Tibial artery (tissue), 4 donors: ENCODE measurements at places on chromosomes 11 and 22.

- H3K4me3 ChIP-seq = no peak overlapping the region
- H3K36me3 ChIP-seq = peaks cover 64% of the 10 kb centered on the region
- no peak overlapping the region for H3K27ac ChIP-seq
- H3K4me1 ChIP-seq = no peaks in the 10 kb centered on the region
Observed at GRCh38 chr22:41813726-41814410, 13.4 kb downstream of the CCDC134 start.

GRCh38 chr22:26800858-26801257, 143.5 kb downstream of the MIAT start:
- H3K4me1 ChIP-seq = no peaks in the 10 kb centered on the region
- DNase-seq = no peak
- no peaks in the 10 kb centered on the region for H3K27me3 ChIP-seq
- H3K36me3 ChIP-seq = no peaks in the 10 kb centered on the region
- no peak overlapping the region for H3K4me3 ChIP-seq
- H3K27ac ChIP-seq = no peak overlapping the region

GRCh38 chr11:102724904-102725500, at the start of gene MMP8:
Gene MMP8, minus strand, starts transcription at chr11:102724954. Its CDS starts 99 bp downstream, at chr11:102724855.
- H3K36me3 ChIP-seq = no peaks in the 10 kb centered on the region
- H3K27me3 ChIP-seq = no peaks in the 10 kb centered on the region
- no peak within 1 kb of the TSS for H3K4me3 ChIP-seq
- H3K27ac ChIP-seq = no peak within 1 kb of the TSS

DNA sequence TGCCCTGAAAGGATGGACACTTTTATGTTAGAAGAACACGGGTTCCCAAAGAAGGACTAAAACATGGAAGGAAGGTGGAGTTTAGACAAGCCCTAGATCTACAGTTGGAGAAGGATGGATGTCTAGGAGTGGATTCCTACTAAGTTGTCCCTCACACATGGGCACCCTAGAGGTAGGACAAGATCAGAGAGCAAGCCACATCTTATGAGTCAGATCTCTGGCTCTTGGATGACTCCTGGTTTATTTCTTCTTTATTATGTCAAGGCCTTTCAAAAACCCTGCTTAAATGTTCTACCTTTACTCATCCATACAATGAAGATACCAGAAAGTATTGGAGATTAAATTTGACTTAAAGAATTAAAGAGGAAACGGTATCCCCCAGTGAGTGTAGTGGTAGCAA, 34.4 kb downstream of the PRCP start:
- no peak overlapping the region for H3K4me3 ChIP-seq
- no peaks in the 10 kb centered on the region for H3K36me3 ChIP-seq
- H3K4me1 ChIP-seq = no peaks in the 10 kb centered on the region
- no peak overlapping the region for H3K27ac ChIP-seq
- DNase-seq = no peak

- DNase-seq = no peak
- H3K27ac ChIP-seq = no peak overlapping the region
Observed at GRCh38 chr11:12905435-12905834, 103.7 kb upstream of the RASSF10 start.

- DNase-seq = no peak
- H3K36me3 ChIP-seq = no peaks in the 10 kb centered on the region
- H3K4me3 ChIP-seq = no peak overlapping the region
Observed at GRCh38 chr11:43577566-43578264, 102.8 kb upstream of the HSD17B12 start.

GRCh38 chr22:45998638-45999378, 21.8 kb upstream of the WNT7B start:
- no peaks in the 10 kb centered on the region for H3K27me3 ChIP-seq
- DNase-seq = no peak
- H3K4me3 ChIP-seq = no peak overlapping the region

DNA sequence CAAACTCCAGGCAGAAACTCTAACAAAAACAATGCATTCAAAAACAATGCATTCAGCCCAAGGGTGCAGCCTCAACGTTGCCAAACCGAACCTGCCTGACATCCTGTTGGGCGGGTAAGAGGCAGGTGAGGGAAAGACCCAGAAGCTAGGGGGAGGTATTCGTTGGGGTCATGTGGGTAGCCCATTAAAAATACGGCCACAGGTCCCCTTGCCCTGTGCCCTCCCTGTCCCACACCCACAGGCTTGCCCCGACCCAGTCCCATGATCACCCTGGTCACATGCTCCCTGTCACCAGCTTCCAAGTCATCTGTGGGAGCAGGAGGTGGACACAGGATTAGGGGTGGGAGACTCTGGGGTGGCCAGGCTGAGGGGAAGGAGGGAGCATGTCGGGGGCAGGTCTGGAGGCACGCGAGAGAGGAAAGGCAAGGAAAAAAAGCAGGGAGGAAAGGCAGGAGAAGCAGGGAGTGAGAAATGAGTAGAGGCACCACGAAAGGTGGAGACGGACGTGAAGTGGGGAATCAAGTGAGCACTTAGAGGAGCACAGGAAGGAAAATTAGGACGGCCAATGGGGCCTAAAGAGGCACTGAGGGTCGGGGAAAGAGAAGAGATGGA, 683 bp downstream of the PLA2G6 start:
- peak overlapping the region; percentile 80 for H3K27ac ChIP-seq
- peak; percentile 82 for DNase-seq
- H3K4me1 ChIP-seq = no peaks in the 10 kb centered on the region
- no peaks in the 10 kb centered on the region for H3K27me3 ChIP-seq
- no peaks in the 10 kb centered on the region for H3K36me3 ChIP-seq

- no peaks in the 10 kb centered on the region for H3K27me3 ChIP-seq
- no peak overlapping the region for H3K4me3 ChIP-seq
- no peak for DNase-seq
- H3K27ac ChIP-seq = no peak overlapping the region
- H3K36me3 ChIP-seq = peaks cover 87% of the 10 kb centered on the region
Observed at GRCh38 chr22:30347255-30347892, 9.3 kb downstream of the SF3A1 start.

GRCh38 chr11:31340903-31341572, 28.5 kb downstream of the DCDC1 start:
- DNase-seq = no peak
- H3K4me1 ChIP-seq = no peaks in the 10 kb centered on the region
- H3K4me3 ChIP-seq = no peak overlapping the region
- H3K27ac ChIP-seq = no peak overlapping the region
- H3K36me3 ChIP-seq = no peaks in the 10 kb centered on the region

- DNase-seq = no peak
- no peak overlapping the region for H3K27ac ChIP-seq
- H3K4me1 ChIP-seq = peaks cover 7% of the 10 kb centered on the region
Observed at GRCh38 chr11:32935462-32936029, 42.9 kb downstream of the QSER1 start.

GRCh38 chr11:98835335-98835734, 185.4 kb upstream of the CNTN5 start:
- no peak overlapping the region for H3K4me3 ChIP-seq
- no peaks in the 10 kb centered on the region for H3K27me3 ChIP-seq
- DNase-seq = no peak

DNA sequence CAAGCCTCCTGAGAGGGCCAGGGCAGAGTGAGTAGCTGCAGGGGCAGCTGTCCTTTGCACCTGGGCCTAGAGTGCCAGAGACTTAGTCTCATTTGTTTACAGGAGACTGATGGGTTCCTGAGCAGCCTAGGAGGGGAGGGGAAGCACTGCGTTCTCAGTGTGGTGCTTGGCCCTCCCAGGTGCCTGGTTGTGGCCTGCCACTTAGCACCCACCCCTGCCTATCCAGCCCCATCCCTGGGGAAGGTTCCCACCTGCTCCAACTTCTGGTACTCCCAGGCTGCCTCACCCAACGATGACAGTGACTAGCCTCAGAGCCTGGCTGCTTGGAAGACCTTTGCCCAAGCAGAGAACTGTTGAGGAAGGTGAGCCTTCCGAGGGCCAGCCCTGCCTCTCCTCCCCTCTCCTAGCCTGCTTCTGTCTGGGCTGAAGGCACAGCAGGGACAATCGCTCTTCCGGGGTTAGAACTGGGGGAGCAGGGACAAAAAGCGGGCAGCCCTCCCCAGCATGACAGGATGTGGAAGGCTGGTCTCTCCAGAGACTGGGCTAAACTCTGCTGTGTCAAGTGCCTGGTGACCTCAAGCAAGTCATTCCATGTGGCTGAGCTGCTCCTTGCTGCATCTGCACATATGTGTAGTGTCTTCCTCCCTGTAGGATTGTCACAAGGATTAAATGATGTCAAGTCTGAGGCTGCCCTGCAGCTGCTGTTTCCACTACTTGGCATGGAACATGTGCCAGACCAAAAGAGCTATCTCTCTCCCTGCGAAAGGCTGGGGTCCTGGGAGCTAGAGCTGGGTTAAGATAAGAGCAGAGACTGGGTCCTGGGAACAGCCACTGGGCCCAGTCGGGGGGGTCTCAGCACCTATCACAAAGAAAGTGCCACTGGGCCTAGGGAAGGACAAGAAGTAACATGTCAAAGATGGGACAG, 9.9 kb downstream of the KCNQ1OT1 start:
- peaks cover 5% of the 10 kb centered on the region for H3K4me1 ChIP-seq
- no peaks in the 10 kb centered on the region for H3K36me3 ChIP-seq
- no peak overlapping the region for H3K27ac ChIP-seq

- no peak for DNase-seq
- no peak overlapping the region for H3K27ac ChIP-seq
- peaks cover 25% of the 10 kb centered on the region for H3K4me1 ChIP-seq
- no peaks in the 10 kb centered on the region for H3K36me3 ChIP-seq
- H3K4me3 ChIP-seq = no peak overlapping the region
Observed at GRCh38 chr11:121659811-121660210, 207.0 kb upstream of the SORL1-AS1 start.

GRCh38 chr11:123231777-123232176, 36.7 kb upstream of the CLMP start:
- no peaks in the 10 kb centered on the region for H3K36me3 ChIP-seq
- H3K27ac ChIP-seq = no peak overlapping the region
- DNase-seq = no peak
- no peak overlapping the region for H3K4me3 ChIP-seq
- H3K4me1 ChIP-seq = no peaks in the 10 kb centered on the region

DNA sequence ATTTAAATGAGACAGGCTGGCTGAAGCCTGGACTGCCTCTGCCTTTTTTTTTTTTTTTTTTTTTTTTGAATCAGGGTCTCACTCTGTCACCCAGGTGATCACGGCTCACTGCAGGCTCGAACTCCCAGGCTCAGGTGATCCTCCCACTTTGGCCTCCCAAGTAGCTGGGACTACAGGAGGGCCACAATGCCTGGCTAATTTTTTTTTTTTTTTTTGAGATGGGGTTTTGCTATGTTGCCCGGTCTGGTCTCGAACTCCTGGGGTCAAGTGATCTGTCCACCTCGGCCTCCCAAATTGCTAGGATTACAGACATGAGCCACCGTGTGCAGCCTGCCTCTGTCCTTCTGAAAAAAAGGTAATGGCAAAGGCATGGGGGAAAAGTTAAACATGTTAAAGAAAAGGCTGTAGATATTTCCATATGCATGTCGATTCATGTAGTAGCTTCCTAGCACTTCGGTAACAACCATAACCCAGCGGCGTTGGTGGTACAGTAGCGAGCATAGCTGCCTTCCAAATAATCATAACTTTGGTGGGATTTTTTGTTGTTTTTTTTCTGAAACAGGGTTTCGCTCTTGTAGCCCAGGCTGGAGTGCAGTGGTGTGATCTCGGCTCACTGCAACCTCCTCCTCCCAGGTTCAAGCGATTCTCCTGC, 48.8 kb downstream of the MCHR1 start:
- no peaks in the 10 kb centered on the region for H3K36me3 ChIP-seq
- peak; percentile 28 for DNase-seq
- no peaks in the 10 kb centered on the region for H3K27me3 ChIP-seq

DNA sequence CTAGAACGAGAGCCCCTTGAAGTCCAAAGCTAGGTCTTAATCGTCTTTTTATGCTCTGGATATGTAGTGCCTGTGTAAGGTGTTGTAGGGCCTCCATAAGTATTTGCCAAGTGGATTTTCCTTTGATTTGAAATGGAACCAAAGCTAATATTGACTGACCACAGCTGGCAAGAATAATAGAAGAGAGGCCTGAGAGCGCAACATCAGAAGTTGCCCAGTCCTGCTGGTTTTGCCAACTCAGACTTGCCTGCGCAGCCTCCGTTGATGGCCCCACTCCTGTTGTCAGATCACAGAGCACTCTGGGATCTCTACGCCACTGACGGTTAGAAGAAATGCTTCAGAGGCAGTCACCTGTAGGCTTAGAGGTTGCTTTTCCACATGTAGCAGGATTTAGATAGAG, 251.2 kb downstream of the TENM4 start:
- H3K4me3 ChIP-seq = no peak overlapping the region
- H3K27ac ChIP-seq = no peak overlapping the region
- no peak for DNase-seq
- H3K27me3 ChIP-seq = no peaks in the 10 kb centered on the region

DNA sequence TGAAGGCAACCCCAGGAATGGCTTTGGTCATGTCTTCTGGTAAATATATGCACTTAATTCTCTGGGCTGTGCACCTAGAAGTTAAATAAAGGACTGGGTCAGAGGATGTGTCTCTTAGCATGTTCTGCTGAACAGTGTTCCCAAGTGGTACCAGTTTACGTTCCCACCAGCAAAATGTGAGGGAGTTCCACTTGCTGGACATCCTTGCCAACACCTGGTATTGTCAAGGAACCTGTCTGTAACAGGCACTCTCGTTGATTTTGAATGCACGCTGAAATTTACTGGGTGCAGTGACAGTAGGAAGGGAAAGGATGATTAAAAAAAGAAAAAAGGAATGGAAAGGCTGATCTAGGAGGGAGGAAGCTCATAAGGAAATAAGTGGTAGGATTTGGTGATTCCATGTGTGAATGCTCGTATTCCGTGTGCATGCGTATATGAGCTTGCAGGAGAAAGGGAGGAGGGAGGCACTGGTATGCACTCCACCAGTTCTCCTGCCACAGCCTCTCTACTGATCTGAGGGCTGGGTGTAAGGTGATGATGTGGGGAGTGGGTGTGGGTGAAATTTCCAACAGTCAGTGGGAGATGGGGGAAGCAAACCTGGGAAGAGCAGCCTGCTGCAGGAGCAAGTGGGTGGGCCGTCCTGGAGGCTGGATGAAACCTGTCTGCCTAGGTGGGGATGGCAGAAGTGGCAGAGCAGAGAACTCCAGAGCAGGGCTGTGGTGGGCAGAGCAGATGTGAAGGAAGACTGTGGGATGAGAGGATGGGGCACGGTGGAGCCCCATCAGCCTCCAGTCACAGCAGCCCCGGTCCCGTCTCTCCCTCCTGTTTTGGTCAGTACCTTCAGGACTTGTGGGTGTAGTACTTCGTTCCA, 15.0 kb downstream of the MED15 start:
- no peak overlapping the region for H3K4me3 ChIP-seq
- H3K27me3 ChIP-seq = no peaks in the 10 kb centered on the region
- no peak for DNase-seq
- H3K4me1 ChIP-seq = peaks cover 29% of the 10 kb centered on the region
- H3K27ac ChIP-seq = no peak overlapping the region
- peaks cover 5% of the 10 kb centered on the region for H3K36me3 ChIP-seq

- no peaks in the 10 kb centered on the region for H3K4me1 ChIP-seq
- no peak overlapping the region for H3K27ac ChIP-seq
- H3K4me3 ChIP-seq = no peak overlapping the region
- no peaks in the 10 kb centered on the region for H3K27me3 ChIP-seq
- DNase-seq = no peak
Observed at GRCh38 chr22:43080616-43081015, 8.6 kb downstream of the TTLL1 start.

- H3K4me3 ChIP-seq = no peak overlapping the region
- H3K36me3 ChIP-seq = no peaks in the 10 kb centered on the region
- no peak overlapping the region for H3K27ac ChIP-seq
- H3K27me3 ChIP-seq = no peaks in the 10 kb centered on the region
- DNase-seq = no peak
- H3K4me1 ChIP-seq = no peaks in the 10 kb centered on the region
Observed at GRCh38 chr11:132466983-132467382, 1065.3 kb downstream of the OPCML start.
